ENCODE measurements at places on chromosomes 6 and 20. TPM values are rescaled to one million over a fixed set of nuclear protein-coding genes. Genes with fewer than 3 reads are reported as not detected.

The CSNK2A1 gene
- 21.2 TPM for polyA plus RNA-seq

The SPDEF gene
- polyA plus RNA-seq: 0.59 TPM

The PLCB4 gene
- polyA plus RNA-seq: 1.8 TPM

The PKHD1 gene
- 6.4 TPM for polyA plus RNA-seq

The KCNK5 gene
- 30.8 TPM for polyA plus RNA-seq

The IL17A gene
- polyA plus RNA-seq: not detected
